Parietal lobe (tissue), 2 donors: ENCODE measurements at places on chromosomes 6 and 20. TPM values are rescaled to one million over a fixed set of nuclear protein-coding genes. Genes with fewer than 3 reads are reported as not detected.

KHDC1 gene
- total RNA-seq = 5.6 TPM

GDAP1L1 gene
- total RNA-seq = 121 TPM

BPIFA1 gene
- total RNA-seq = not detected

GMPR gene
- 0.63 TPM for total RNA-seq

SLC17A2 gene
- not detected for total RNA-seq

AVP gene
- not detected for total RNA-seq

DPPA5 gene
- not detected for total RNA-seq

CLIC5 gene
- total RNA-seq = 1.9 TPM

RAMACL gene
- 11.9 TPM for total RNA-seq

GPX5 gene
- total RNA-seq = not detected

SLC32A1 gene
- total RNA-seq = 7.2 TPM

RAB32 gene
- 2.8 TPM for total RNA-seq

KCNB1 gene
- total RNA-seq = 14.4 TPM

ANGPT4 gene
- not detected for total RNA-seq

HTR1E gene
- 0.63 TPM for total RNA-seq

DDO gene
- not detected for total RNA-seq

TTLL9 gene
- total RNA-seq = 4.4 TPM

FAXC gene
- 54.1 TPM for total RNA-seq

IMPG1 gene
- not detected for total RNA-seq

IP6K3 gene
- not detected for total RNA-seq

FAM184A gene
- 44.8 TPM for total RNA-seq

TNNC2 gene
- total RNA-seq = not detected

SLC22A16 gene
- not detected for total RNA-seq

PDYN gene
- total RNA-seq = 1.6 TPM

HLA-DMB gene
- total RNA-seq = 0.31 TPM
